Naive thymus-derived CD4-positive, alpha-beta T cell (primary cell): ENCODE measurements at places on chromosomes 12 and 14. TPM values are rescaled to one million over a fixed set of nuclear protein-coding genes. Genes with fewer than 3 reads are reported as not detected.

Gene PAH
- total RNA-seq, result not detected

Gene DEGS2
- 0.37 TPM for total RNA-seq

Gene ETFBKMT
- total RNA-seq, result 2.0 TPM

Gene NPAS3
- not detected for total RNA-seq

Gene FGF23
- not detected for total RNA-seq

Gene SLCO1B1
- not detected for total RNA-seq

Gene DIO3
- not detected in 2 replicates for total RNA-seq

Gene HOXC11
- total RNA-seq, result not detected

Gene CHGA
- not detected for total RNA-seq

Gene OR11G2
- total RNA-seq, result not detected in 2 replicates

Gene DUSP16
- total RNA-seq, result 42.8 and 46.4 TPM in 2 replicates

Gene RTL1
- total RNA-seq, result not detected

Gene P2RX2
- not detected for total RNA-seq

Gene IL22
- total RNA-seq, result not detected

Gene CRACR2A
- 31.4 TPM for total RNA-seq

Gene ZDHHC22
- not detected for total RNA-seq

Gene ABHD12B
- total RNA-seq, result not detected

Gene OVCH1
- total RNA-seq, result not detected

Gene IFNG-AS1
- total RNA-seq, result 1.5 TPM

Gene TMEM253
- total RNA-seq, result 0.73 TPM

Gene KRT74
- total RNA-seq, result 1.1 TPM

Gene SLC8A3
- not detected for total RNA-seq

Gene RPS6KL1
- 3.0 and 3.9 TPM in 2 replicates for total RNA-seq

Gene COCH
- total RNA-seq, result not detected

Gene RNU4-1
- 2,380 TPM for total RNA-seq

Gene NDUFA9
- 56.3 TPM for total RNA-seq

Gene RBMS2
- 5.1 TPM for total RNA-seq

Gene GUCY2C
- total RNA-seq, result not detected in 2 replicates

Gene TRMT5
- 10.6 TPM for total RNA-seq

Gene HECTD1
- total RNA-seq, result 163 TPM

Gene COX8C
- not detected for total RNA-seq

Gene AGAP2
- 65.9 and 66.7 TPM in 2 replicates for total RNA-seq

Gene PALS1
- 11.6 TPM for total RNA-seq

Gene CEP83
- total RNA-seq, result 22.7 TPM

Gene OTX2
- not detected for total RNA-seq

Gene ADAM21
- not detected for total RNA-seq
